ENCODE measurements at places on chromosomes 5 and 9.
A peak's percentile ranks its signal among the peaks of the same experiment; 100 is the strongest.

DNA sequence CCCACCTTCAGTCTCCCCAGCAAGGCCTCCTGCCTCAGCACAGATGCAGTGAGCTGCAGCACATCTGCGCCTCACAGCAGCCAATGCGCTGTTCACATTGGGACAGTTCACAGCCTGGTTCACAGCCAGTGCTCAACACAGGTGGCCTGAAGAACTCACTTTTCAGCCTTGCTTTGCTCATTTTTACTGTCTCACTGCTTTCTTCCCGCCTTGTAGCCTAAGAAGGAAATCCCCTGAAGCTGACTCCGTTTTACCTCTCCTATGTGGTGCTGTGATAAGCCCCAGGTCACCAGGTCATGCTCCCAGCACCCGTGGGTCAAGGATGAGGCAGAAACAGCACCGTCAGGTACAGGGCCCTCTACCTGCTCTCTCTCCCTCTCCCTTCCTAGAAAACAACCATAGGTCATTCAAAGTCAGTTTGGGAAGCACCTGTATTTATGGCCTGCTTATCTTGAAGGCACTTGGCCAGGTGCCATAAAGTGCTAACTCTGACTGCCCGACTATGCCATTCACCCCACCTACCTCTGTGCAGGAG, 1.1 kb downstream of the GCNT4 start:
- DNase-seq, result no peak

GRCh38 chr9:136245219-136246150, at the start of gene QSOX2:
Gene QSOX2 (minus strand): TSS chr9:136245812. CDS start chr9:136245803, 9 bp downstream.
- DNase-seq, result peak; percentile 77

- DNase-seq, result no peak
These were observed 5.8 kb upstream of the PLPP1 start for GRCh38 chr5:55540525-55540924.

DNA sequence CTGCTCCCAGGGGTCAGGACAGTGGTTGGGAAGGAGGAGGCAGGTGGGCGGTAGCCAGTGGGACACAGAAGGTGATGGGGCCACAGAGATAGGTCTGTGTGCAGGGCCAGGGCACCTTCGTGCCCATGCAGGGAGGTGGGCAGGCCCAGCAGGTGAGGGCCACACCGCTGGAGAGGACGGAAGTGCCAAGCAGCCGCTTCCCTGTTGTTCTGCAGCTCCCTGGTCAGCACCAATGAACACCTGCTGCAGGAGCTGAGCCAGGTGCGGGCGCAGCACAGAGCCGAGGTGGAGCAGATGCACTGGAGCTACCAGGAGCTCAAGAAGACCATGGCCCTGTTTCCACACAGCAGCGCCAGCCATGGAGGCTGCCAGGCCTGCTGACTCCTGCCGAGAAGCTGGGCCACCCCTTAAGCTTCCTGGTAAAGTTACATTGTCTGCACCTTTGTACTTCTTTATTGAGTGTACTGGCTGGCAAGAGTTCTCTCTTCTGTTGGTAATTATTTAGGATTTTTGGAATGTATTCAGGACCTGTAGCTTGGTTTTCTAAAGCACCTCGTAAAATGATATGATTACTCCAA, 40.3 kb downstream of the TPPP start:
- no peak for DNase-seq

DNA sequence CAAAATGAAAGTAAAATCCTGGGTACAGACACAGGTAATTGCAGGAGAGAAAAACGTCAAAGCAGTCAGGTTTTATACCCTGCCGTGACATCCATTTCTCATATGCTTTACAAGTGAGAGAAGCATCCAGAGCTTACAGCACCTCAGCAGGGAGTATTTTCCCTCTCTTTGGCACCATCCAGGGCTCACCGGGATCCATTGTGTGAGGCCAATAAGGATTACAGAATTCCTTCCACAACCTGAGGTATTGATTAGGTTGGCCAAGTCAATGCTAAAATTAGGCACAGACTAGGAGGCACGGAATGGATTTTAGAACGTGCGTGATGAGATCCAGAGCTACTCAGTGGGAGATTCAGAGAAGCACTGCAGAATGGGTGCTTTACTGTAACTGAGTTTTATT, 296.6 kb downstream of the FBXL7 start:
- DNase-seq, result no peak
